ENCODE measurements at places on chromosomes 13 and 19.

DNA sequence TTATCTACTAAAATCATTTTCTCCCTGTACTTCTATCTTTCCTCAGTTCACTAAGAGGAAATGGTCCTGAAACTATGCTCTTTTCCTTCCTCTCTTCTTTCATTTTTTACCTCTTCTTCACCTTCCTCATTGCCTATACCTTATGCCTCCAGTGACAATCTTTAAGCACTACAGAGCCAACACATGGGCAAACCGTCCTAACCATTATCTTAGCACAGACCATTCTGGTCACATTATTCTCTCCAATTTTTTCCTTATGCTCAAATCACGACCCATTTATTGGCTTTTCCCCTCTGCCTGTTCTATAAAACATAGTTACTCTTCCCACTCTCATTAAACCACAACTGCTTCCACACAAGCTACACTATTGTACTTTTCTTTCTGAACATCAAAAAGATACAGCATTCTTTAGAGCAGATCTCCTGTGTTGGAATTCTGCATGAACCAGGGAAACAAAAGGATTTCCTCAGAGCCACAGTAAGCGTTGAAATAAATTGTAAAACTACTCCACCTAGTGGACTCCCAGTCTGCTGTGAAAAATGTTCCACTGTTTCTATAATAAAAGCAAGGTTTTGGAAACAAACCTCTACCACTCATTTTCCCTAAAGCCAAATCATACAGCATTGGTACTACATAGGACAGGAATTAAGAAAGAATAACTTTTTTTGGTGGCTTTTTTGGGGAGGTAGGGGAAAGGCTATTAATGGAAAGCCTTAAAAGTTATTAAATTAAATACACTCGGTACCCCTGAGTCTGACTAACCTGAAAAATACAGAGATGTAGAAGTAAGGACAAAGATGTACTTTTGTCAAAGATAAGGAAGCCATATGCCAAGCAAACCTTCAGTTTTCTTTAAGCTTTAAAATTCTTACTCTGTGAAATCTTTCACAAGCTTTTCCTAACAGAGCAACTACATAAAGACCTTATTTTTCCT is 19.5 kb downstream of the NUFIP1 start:
- DNase-seq = peak; percentile 82

DNA sequence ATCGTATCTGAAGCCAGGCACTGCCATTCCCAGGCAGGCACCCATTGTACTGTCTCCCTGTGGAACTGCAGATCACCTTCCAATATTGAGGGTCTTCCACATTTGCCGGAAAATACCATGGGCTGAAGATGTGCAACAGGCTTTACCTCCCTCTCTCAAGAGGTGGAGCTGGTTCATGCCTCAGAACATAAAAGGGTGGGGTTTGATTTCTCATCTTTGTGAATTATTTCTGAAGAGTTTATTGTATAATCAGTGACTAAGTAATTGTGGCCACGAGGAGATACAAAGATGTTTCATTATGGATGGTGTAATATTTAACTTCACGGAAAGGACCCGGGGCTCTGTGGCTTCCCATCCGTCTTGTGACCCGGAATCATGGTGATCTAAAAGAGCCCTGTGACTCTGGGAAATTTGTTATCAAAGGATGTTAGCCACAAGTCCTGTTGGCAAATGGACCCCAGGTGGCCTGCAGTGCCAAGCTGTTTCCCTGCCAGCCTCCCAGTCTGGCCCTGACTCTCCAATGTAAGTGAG is 230.5 kb downstream of the LACC1 start:
- no peak for DNase-seq

DNA sequence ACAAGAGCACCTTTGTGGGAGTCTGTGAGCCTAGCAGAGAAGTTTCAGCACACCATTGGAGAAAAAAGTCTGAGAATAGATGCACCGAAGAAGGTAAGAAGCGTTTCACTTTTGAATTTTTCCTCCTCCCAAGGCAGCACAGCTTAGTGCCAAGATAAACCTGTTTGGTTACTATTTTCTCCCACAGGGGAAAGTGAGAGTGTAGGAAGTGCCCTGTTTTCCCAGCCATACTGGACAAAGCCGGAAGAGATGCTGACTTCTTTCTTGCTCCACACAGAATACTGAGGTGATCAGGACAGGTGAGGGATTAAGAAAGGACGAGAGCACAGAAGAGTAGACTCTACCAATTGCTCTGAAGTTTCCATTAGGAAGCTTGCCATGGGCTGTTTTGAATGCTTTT is 1011.0 kb upstream of the MIR17HG start:
- no peak for DNase-seq

- peak; percentile 40 for DNase-seq
These were observed 774 bp downstream of the SLC25A15 start for GRCh38 chr13:40790154-40790616.

DNA sequence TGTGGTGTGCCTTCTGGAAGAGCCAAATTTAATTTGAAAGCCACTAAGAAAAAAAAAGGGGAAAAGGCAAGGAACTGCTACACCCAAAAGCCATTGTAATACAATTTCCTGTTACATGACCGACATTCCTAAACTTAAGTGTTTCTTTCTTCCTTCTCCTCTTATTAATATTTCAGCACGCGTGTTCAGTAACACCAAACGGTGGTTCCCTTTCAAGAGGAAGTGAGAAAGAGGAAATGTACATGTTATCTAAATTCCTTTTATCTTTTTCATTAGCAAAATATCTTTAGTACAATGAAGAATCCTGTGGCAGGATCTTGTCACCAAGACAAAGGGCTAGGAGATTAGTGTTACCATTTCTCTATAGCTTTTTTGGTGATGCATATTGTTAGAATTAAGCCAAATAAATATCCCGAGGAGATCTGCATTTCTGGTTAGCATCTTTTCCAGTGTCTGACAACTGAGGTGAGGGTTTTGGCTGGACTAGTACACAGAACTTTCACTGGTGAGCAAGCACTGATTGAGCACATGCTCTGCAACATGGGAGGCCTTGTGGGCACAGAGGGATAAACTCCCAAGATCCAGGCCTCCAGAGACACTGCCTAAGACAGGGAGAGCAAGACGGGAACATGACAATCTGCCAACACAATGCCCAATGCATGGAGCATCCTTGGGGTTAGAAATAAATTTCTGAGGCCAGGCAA is 22.1 kb downstream of the LATS2 start:
- peak; percentile 51 for DNase-seq

- DNase-seq = no peak
These were observed 104.5 kb downstream of the FRY start for GRCh38 chr13:32136061-32136460.

GRCh38 chr19:52535771-52536447 is 8.4 kb downstream of the ZNF808 start:
- peak; percentile 66 for DNase-seq

- peak; percentile 91 for DNase-seq
These were observed 8.1 kb upstream of the ANGPTL4 start for GRCh38 chr19:8355631-8356402.

DNA sequence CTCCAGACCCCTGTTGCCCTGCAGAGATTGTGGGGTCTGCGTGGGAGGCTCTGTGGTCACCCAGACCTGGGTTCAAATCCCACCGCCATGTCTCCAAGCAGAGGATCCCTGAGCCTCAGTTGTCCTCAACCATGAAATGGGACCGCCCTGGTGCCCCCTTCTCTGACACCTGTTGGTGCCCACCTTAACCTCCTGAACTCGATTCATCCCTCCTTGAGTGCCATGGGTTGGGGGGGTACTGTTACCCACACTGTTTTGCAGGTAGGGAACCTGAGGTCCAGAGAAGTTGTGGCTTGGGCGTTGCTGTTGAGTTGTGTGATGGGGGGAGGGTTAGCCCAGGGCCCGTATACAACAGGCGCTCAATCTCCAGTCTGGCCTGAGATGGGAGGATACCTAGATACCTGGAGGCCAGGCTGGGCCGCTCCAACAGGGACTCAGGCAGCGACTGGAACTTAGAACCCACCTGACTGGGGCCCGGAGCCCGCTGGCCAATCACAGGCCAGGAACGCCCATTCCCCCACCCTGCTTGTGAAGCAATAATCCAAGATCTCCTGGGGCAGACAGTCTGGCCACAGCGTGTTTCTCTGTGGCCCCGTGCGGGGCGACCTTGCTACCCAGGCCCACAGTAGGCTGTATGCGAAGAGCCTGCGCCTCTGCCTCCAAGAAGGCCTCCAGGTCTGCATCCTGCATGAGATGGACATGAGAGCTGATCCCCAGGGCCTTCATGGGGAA is 2.8 kb downstream of the ARID3A start:
- no peak for DNase-seq

DNA sequence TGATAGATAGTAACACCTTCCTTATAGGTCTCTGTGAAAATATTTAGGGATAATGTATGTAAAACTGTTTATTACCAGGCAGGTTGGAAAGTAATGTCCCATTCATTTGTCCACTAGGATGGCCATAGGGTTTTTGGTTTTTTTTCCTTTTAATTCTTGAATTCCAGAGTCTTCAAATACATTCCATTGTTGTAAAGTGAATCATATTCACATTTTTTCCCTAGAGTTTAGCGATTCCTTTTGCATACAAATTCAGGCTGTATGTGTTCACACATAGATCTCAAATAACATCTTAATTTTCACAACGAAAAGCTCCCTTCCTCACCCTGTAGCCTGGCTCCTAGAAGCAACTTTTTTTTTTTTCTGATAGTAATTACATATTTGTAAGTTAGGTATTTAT is 1.8 kb upstream of the ZNF557 start:
- peak; percentile 20 for DNase-seq

GRCh38 chr19:5002143-5002542 is 33.2 kb downstream of the KDM4B start:
- peak; percentile 69 for DNase-seq

GRCh38 chr19:49111218-49111998 is 2.8 kb upstream of the LIN7B start:
- DNase-seq = no peak

GRCh38 chr13:71290963-71291841 is 575.8 kb downstream of the DACH1 start:
- DNase-seq = peak; percentile 11

DNA sequence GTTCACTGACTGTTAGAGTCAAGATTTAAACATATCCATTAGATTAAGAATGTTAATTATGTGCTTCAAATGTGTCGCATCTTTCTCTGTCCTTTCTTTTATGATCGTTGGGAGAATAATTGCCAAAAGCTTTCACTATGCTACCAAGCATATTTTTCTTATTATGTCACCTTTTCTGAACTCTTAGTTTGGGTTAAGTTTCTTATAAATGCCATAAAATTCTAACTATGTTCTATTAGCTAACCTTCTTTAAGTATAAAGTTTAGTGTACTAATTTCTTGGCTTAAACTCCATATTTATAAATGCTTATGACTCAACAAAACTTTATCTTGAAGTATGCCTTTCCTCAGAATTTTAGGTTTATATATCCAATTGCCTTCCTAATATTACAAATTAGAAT is 1759.4 kb downstream of the PCDH9 start:
- peak; percentile 14 for DNase-seq

GRCh38 chr19:43711751-43712355 is 4.0 kb upstream of the IRGC start:
- no peak for DNase-seq

GRCh38 chr19:7426986-7427385 is 61.8 kb downstream of the PEX11G start:
- no peak for DNase-seq

DNA sequence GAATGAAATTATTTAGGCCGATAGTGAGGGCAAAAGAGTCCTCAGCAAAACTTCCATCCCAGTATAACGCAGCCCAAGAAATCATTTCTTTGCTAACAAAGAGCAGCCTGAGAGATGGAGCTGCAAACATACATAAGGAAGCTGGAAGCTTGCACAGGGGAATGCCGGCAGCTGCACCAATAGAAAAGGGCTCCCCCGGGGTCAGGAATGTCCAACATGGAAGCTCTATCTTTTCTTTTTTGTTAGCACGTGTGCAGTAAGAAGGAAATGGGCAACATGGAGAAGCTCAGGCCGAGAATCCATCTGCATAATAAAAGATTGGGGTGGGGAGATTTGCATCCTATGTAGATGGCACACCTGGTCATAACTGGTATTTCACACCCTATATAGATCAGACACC is 1363.5 kb upstream of the PCDH20 start:
- DNase-seq = no peak

DNA sequence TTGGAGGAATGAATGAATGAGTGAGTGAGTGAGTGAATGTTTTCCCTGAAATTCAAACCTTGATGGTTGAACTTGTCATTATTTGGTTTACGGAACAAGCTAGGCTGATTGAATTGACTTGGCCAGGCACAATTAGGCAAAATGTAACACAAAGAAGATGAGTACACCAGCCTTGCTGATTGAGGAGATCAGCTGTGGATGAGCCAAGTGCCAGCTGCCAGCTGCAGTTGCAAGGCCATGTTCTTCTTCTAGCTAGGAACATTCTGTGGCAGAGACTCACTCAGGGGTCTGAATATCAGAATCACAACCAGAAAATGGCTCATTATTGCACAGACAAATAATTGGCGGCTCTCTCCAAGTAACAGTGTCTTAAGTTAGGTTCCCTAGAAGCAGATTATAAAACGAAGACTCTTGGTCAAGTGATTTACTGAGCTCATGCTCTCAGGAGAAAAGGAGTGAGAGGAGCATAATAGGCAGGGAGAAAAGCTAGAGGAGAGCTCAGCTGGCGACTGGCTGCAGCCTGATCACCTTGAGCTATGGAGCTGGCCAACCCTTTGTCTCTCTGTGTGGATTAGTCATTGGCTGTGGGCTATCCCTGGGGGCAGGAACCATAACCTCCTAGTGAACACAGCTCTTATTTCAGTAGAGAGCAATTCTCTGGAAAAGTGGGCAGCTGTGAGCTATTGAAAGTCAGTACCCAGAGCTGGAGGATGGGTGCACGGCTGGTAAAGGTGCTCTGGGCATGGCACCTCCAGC is 225.3 kb upstream of the SERP2 start:
- DNase-seq = peak; percentile 36

- peak; percentile 66 for DNase-seq
These were observed 14.1 kb downstream of the SHANK1 start for GRCh38 chr19:50705422-50706019.

DNA sequence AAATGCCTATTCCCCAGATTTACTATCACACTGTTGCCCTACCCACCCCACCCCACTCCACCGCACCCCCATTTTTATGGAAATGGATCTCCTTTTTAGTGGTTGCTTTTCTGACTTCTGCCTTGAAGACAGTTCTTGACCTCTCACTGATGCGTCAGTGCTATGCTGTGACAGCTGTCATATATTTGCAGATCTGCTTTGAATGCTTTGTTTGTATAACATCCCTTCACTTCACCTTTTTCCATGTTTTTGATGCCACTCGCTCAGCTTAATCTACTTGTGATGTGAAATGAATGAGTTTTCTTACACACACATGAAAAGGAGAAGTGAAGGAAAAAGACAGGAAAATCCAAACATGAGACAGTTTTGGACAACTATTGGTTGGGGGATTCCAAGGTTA is 731.0 kb downstream of the SLITRK6 start:
- DNase-seq = no peak

- DNase-seq = no peak
These were observed 9.6 kb upstream of the SLC15A1 start for GRCh38 chr13:98761986-98762616.

DNA sequence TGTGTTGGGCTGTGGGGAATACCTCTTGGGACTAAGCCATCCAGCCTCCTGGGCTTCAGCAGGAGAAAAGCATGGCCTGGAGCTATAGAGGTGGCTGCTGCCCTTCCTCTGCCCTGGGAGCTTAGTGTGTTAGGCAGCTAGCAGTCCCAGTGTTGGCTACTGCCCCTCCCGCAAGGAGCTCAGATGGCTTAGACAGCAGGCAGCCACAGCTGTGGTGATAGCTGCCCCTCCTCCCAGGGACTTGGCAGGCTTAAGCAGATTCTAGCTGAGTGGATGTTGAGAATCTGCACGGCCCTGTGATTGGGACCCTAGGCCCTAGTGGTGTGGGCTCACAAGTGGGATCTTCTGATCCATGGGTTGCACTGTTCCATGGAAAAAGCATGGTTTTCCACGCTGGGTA is 264.5 kb downstream of the TDRD3 start:
- DNase-seq = no peak

- no peak for DNase-seq
These were observed 6.4 kb downstream of the LYL1 start for GRCh38 chr19:13095934-13096927.

Data from fibroblast of the aortic adventitia (primary cell).